Activated CD8-positive, alpha-beta memory T cell treated with anti-CD3 and anti-CD28 coated beads, Interleukin-2, amount 10 ng/mL, durations not matched to agents 7 days and 5 days (primary cell): ENCODE measurements at places on chromosomes 6 and 20. TPM values are rescaled to one million over a fixed set of nuclear protein-coding genes. Genes with fewer than 3 reads are reported as not detected.

GRCh38 chr20:5548107-5548506 lies 202.1 kb upstream of the SHLD1 start:
- no peak for DNase-seq

DNA sequence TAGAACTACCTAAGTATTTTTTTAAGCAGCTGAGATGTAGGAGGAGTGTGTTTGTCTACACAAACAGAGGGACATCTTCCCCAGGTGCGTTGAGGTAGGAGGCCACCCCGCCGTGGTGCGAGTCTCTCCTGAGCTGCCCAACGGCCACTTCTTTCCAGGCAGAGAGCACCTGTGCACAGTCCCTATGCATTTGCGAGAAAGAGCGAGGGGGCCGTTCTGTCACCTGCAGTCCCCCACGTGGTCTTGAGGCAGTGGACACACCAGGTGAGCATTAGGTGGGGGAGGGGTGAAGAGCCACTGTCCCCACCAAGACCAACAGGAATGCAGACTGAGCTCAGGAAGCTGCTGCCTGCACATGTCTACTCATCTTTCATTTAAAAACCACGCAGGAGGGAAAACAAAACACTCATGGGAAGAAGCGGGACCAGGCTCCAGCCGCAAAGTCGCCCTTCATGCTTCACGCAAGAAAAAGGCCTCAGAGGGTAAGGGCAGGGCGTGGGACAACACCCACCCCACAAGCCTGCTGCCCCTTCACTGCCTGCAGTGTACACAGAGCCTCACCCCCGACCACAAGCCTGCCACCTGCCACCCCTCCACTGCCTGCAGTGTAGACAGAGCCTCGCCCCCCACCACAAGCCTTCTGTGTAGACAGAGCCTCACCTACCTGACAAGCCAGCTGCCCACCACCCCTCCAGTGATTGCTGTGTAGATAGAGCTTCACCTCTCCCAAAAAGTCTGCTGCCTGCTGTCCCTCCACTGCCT lies 142.0 kb downstream of the DLL1 start:
- no peak for DNase-seq

GRCh38 chr6:71043902-71044301 lies 87.0 kb upstream of the B3GAT2 start:
- no peak for DNase-seq

Gene BNIP5
- not detected for total RNA-seq

Gene TMEM217
- total RNA-seq = 5.7 TPM

Gene COL12A1
- total RNA-seq = not detected
